NCI-H524 treated with DMSO at 0.1 percent for 48 hours (cell line): ENCODE measurements at places on chromosomes 6 and 20.

GRCh38 chr6:42095776-42096541 lies 45.6 kb downstream of the TAF8 start:
- DNase-seq = no peak

- no peak for DNase-seq
Measured at GRCh38 chr20:63520504-63520933, at the start of gene PPDPF. Gene PPDPF, plus strand, starts transcription at chr20:63520765. Its CDS starts 544 bp downstream, at chr20:63521309.

DNA sequence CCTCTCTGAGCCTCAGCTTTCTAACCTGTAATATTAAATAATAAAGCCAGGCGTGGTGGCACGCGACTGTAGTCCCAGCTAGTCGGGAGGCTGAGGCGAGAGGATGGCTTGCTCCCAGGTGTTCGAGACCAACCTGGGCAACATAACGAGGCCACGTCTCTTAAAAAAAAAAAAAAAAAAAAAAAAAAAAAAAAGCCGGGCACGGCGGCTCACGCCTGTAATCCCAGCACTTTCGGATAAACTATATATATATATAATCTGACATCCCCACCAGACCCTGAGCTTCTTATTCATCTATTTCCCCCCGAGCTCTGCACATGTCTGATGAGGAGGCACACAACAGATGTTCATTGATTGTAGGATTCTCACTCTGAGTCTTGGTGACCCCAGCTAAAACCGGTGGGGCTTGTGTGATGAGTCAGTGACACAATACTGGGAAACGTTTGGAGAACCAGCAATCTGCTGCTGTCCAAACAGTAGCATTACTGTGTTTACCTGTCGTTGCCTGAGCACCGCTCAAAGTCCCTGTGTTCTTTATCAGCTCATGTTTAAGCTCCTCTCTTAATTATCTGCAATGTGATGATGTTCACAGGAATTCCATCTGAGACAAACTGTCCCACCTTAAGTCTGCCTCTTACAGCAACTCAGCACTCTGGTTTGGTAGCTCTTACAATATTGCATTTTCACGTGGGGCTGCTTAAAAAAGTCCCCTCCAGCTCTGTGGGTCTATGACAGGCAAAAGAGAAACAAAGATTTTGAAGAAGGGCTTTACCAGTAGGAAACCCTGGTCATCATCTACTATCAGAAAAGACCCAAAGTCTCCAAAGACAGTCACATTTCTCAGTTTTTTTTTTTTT lies 1.0 kb upstream of the SPATA2 start:
- DNase-seq = no peak

GRCh38 chr20:59421089-59421488 lies 120.7 kb downstream of the EDN3 start:
- DNase-seq = no peak

DNA sequence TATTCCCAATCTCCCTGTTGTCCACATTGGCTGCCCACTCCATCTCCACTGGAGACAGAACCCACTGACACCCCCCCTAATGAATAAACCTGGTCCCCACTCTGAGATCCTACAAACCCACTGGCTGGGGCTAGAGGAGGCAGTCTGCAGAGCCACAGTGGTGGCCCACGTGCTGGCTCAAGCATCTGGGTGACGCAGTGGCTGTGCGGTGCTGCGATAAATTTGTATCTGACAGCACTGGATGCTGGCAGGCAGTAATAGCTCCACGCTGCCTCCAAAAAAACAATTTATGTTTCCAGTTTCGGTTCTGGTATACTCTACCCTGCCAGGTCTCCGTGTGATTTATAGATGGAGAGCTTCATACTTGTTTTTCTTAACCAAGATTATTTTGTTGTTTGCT lies 87.1 kb upstream of the SYNDIG1 start:
- no peak for DNase-seq

DNA sequence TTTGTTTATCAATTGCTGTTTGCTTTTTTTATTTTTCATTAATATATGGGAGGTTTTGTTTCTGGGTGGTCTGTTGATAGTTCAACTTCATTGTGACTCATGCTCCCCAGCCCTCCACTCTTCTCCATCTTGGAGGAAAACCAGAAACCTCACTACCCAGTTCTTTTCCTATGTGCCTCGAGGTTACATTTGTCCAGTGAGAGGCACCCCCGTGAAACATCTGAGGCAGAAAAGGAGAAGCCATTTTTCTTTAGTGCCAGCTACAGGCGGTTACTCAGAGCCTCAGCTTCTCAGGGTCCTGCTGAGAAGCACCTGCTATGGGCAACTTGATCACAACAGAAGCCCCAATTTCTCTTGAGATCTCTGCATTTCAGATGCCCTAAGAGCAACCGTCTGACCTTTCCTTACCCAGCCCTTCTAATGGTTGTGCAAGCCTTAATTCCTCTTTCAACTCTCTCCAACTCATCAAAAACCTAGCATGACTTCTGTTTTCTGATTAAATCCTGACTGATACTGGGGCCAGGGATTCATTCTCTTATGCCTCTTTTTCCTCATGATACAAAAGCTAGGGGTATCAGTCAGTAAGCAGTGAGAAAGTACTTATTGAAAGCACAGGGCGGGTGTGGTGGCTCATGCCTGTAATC lies 144.6 kb downstream of the ELOVL4 start:
- no peak for DNase-seq

GRCh38 chr6:83155794-83156193 lies 37.3 kb downstream of the PGM3 start:
- DNase-seq = no peak

GRCh38 chr20:58649288-58650180 lies 1.5 kb upstream of the STX16 start:
- no peak for DNase-seq

DNA sequence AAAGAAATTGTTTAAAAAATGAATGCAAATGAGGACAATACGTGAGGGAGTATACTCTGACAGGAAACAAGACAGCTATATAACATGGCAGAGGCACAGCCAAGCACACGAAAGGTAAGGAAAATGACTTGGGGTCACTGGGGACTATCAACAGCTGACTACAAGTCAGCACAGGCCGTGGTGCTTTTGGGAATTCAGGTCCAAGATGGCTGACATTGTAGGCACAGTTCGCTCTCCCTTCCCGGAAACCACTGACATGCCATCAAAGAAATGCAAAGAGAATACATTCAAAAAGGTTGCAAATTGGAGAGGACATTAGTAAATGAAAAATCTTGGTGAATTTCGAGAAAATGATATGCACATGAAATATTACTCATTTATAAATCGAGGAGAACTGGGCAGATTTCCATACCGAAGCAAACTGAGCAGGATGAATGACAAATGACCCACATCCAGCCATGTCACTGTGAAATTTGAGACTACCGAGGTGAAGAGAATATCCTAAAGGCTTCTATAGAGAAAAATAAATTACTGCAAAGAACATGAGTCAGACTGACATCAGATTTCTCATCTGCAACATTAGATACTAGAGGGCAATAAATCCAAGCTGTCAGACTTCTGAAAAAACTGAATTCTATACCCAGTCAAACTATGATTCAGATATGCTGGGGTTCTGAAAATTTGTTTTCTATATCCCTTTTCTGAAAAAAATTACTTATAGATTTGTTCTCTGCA lies 391.1 kb downstream of the BTBD9 start:
- DNase-seq = no peak

DNA sequence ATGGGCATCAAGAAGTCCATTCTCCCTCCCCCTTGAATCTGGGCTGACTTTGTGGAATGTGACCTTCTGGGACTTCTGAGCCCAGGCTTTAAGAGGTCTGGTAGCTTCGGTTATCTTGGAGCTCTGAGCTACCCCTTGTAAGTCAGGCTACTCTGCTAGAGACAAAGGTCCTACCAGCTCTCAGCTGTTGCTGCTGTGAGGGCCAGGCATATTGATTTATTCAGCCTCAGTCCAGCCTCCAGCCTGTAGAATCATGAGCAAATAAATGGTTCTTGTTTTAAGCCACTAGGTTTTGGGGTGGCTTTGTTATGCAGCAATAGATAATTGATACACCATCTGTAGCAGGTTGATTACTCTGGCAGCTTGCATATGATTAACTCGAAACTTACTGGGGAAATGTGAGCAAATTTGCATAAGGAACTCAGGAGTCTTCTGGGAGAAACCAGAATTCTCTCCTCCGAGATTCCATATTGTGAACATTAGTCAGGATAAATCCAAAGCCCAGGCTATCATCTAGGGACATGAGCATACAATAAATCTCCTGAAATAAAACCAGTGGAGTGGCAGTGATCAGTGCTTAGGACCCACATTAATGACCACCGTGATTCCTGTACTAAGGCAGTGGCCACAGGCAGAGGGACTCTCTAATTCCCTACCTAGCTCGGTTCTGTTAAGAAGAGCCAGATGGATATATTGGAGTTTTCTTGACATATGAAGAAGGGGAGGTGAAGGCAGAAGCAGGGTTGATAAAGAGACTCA lies 336.1 kb downstream of the CDC5L start:
- peak; percentile 5 for DNase-seq

- DNase-seq = peak; percentile 32
Measured at GRCh38 chr6:65098349-65098748, 608.7 kb downstream of the EYS start.

DNA sequence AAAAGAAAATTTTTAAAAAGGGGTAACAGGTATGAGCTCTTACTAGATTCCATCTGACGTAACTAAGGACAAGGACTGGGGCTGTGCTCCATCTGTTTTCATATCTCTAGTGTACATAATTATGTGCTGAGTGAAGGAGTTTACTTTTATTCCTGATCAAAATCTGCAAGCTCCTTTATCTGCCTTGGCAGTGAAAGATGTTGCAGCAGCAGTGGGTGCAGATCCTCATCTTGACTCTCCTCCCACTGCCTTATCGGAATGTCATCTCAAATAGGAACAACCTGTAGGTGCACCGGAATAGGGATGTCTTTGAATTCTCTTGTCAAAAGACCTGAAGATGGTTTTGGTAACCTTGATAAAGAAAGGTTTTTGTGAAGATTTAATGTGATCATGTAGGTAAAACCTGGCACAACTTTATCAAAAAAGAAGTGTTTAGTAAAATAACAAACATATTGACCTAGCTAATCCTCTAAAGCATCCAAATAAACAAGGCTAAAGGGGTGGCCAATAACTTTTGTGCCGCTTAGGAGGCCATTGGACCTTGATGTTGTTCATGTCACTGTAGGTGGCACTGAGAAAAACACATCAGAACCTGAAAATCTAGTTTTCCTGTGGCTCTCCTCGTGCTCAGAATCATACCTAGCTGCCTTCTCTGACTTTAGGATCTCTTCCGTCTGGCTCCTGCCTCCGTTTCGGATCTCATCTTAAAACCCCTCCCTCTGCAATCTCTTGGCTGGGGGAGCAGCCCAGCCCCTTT lies 19.0 kb upstream of the SLC16A10 start:
- no peak for DNase-seq

DNA sequence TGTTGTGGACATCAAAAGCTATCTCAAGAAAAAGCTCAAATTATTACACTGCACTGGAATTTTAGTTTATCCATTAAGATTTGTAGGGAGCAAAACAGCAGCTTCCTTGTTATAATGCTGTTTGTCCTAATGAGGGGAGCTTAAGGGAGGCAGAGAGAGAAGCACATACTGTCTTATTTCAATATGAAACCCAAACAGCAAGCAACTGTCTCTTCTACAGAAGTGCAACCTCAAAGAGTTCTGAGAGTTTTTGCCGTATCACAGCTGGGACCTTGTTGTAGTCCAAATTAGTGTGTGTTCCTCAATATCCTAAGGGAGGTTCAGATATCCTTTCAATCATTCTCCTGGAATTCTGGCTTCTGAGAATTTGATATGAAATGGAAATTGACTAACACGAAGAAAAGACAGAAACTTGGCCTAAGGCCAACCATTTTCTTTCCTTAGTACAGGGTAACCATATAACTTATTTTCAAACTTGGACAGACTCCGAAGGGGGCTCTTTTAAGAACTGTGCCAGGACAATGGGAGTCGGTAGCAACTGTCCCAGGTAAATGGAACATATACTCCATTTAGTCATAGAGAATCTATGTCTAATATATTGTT lies 149.3 kb upstream of the CCN2 start:
- no peak for DNase-seq

DNA sequence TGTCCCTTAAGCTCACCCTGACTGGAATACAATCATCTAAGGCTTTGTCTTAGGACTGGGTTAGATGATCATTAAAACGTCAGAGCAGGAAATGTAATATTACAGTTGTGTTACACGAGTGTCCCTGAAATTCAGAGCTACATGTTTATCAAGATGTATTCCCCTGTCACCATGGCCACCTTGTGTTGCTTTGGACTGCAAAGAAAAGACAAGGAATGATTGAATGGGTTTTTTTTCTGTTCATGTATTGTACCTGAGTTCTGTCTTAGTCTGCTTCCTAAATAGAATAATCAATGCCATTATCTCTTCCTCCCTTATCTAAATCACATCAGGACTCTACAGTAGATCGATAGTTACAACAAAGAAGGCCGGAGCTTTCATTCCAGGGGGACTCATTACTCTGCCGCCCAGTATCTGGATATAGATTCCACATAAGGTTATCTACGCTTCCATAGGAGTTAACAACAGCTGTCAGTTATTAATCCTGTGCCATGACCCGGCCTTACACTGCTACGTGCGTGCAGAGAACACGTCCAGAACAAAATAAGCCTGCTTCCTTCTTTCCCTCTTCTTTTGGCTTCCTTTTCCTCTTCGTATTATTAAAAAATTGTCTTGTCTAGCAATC lies 274.1 kb upstream of the SASH1 start:
- peak; percentile 35 for DNase-seq

DNA sequence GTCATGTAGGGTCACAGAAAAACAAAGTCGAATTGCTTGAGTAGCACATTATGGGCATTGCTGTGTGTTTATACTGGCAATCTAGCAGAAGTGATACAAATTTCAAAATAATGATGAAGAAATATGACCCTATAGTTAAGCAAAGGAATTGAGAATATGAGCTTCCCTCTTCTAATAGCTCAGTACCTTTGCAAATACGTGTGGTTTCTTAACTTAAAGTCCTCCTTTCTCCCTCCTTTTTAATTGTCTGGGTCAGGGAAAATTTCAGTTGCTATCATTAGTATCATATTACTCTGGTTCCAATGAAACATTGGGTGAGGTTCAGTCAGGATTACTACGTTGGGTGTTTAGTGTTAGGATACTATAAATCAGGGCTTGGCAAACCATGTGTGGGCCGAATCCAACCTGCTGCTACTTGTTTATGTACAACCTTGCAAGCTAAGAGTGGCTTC lies 166.8 kb upstream of the CARMIL1 start:
- no peak for DNase-seq

GRCh38 chr6:20572940-20573339 lies 38.7 kb downstream of the CDKAL1 start:
- DNase-seq = no peak

DNA sequence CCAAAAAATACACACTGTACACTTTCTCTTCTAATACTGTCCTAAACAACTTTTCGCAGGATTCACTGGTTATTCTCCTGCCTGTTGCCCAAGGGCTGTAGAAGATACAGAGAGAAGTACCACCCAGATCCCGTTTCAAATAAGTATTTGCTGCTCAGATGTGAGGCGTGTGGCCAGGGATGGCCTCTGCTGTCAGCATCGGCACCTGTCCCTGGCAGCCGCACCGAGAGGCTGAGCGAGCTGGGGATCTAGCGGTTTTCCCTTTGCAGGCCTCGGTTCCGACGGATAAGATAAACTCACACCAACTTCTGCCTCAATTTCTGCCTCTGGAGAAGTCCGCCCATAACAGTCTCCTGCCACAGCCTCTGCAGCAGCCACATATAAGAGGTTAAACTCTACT lies 685.2 kb upstream of the AGPAT4 start:
- no peak for DNase-seq
